KBM-7 (cell line): ENCODE measurements at places on chromosomes 7 and 10.
A peak's percentile ranks its signal among the peaks of the same experiment; 100 is the strongest.

- DNase-seq, result no peak
These were observed 516.4 kb downstream of the DNAJB6 start for GRCh38 chr7:157853076-157853788.

DNA sequence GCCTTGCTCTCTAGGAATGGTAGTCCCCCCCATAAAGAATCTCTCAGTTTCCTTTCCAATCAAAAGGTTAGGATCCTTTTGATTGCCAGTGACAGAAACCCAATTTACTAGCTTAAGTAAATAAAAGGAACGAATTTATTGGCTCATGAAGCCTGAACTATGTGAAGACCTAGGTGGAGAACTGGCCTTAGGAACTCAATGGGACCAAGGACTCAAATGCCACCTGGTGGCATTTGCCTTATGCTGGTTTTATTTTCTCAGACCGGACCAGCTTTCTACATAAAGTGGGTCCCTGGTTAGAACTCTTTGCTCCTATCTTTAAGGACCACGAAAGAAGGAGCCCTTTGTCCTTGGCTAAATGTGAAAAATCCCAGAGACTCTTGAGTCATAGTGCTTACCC lies 25.4 kb downstream of the CFTR start:
- no peak for DNase-seq

GRCh38 chr7:155461631-155462030 lies 3.7 kb downstream of the EN2 start:
- no peak for DNase-seq

GRCh38 chr10:43419997-43420368 lies 11.0 kb upstream of the HNRNPF start:
- DNase-seq, result no peak

DNA sequence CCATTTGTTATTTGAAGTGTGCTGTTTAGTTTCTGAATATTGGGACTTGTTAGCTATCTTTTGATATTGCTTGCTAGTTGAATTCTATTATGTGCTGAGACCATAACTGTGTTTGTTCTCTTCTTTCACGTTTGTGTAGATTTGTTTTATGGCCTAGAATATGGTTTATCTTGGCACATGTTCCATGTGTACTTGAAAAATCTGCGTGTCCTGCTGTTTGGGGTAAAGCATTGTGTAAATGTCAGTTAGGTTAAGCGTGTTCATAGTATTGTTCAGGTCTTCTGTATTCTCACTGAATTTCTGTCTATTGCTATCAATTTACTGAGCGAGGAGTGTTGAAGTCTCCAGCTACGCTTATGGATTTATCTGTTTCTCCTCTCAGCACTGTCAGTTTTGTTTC lies 19.4 kb downstream of the MMP21 start:
- no peak for DNase-seq

GRCh38 chr10:85222300-85222699 lies 893.9 kb downstream of the CCSER2 start:
- DNase-seq, result no peak

- no peak for DNase-seq
These were observed 87.9 kb downstream of the KCND2 start for GRCh38 chr7:120360918-120361317.

DNA sequence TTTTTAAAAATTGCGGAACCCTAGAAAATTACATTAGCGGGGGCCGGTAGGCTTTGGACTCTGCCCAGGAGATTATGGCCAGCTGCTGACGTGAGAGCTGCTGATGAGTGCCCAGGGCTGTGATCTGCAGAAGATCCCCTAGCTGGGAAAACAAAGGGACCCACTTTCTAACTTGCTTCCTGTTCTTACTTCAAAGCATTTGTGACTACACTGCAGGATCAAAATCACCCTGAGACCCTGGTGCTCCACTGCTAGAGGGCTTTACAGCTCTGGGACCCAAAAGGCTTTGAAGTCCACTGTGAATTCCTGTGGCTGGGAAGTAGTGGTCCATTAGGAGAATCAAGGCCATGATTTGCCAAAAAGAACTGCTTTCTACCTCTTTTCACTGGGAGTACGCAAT lies 499.4 kb upstream of the AKR1E2 start:
- DNase-seq, result no peak

GRCh38 chr7:83697804-83698530 lies 49.0 kb upstream of the SEMA3E start:
- no peak for DNase-seq

- DNase-seq, result no peak
These were observed 387.2 kb upstream of the ETV1 start for GRCh38 chr7:14376711-14377110.

- DNase-seq, result peak; percentile 23
These were observed 123.3 kb upstream of the FZD1 start for GRCh38 chr7:91140982-91141381.

DNA sequence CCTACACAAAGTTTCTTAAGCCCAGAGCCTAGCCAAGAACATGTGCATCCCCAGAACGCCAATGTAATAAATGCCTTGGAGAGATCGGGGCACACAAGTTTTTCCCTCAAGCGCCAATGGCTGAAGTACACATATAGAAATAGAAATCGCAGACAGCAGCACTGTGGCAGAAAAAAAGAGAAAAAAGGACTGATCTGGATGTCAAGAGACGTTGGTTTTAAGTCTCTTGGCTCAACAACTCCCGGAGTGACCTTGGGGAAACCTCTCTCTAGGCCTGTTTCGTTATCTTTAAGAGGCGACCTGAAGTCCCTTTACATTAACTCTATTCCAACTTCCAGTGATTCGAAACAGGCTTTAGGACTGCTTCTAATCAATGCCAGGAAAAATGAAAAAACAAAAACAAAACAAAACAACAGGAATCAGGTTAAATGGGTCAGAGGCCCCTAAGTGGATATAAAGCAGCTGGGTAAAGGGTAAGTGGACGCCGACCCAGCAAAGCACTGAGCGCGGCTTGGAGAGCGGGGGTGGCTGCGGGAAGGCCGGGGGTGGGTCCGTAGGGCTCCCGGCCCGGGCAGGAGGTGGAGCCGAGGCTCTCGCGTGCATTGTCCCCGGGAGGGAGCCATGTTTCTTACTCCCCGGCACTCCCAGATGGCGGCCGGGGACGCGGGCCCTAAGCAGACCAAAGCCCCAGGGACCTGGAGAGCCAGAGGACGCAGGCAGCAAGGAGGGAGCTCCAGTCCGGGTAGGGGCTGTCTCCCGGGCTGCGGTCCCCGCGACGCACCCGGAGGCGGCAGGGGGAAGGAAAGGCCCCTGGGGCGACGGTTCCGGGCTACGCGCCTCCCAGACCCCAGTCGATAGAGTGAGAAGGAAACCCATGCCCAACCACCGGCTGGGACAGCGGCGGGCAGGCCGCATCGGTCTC lies 757 bp downstream of the EIF3A start:
- peak; percentile 73 for DNase-seq
